ENCODE measurements at places on chromosomes 3 and 15. TPM values are rescaled to one million over a fixed set of nuclear protein-coding genes. Genes with fewer than 3 reads are reported as not detected.
A peak's percentile ranks its signal among the peaks of the same experiment; 100 is the strongest.

Gene SERP1
- 161 TPM for total RNA-seq

Gene BAHD1
- 4.6 TPM for total RNA-seq

Gene HESX1
- 1.7 TPM for total RNA-seq

Gene CIB1
- 334 TPM for total RNA-seq

Gene MITF
- total RNA-seq = 32.1 TPM

Gene FANCD2OS
- total RNA-seq = not detected

DNA sequence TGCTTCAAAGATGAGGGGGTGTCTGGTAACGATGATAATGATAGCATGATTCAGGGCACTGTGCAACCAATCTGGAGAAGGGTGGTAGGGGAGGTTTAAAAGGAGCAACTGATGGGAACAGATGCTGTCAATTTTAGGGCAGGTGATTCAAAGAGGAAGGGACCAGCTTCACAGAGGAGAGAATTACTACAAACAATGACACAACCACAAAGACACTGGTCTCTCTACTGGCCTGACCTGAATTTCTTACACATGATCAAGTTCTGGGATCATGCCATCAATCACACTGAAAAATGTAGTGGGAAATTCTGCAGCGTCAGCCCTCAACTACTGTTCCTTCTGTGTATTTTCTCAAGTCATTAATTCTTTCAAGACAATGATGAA, 2.6 kb upstream of the CDV3 start:
- DNase-seq = peak; percentile 75

DNA sequence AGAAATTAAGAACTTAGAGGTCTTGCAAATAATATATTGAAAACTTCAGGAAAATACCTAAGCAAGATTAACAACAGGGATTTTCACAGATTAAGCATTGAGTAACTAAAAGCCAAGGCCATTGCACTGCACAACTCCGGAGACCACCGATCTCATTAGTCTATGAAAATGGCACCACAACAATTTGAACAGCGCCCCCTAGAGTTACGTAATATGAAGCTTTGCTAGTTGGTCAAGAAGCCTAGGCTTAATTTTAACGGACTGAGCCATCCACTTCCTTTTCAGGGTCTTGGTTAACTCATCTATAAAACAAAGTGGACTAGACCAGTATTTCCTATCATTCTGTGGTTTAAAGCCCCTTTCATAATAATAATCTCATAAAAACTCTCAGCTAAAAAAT, 24.8 kb downstream of the TMEM212 start:
- no peak for DNase-seq

- no peak for DNase-seq
Measured at GRCh38 chr3:190595179-190595795, 81.4 kb downstream of the IL1RAP start.

DNA sequence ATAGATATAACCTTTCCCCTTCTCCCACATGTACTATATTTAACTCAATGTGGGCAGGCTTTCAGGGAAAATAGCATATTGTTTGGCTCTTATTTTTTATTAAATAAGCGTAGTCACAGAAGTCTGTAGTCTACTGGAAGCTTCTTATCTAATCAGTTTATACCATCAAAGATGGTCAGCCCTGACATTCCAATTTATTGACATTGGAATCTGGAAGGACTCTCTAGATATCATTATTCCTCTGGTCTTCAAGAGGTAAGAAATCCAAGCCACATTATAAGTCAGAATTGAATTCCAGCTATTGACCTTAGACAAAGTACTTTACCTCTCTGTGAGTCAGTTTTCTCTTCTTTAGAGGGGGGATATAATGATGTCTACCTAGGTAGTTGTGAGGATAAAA, 38.5 kb upstream of the SCAANT1 start:
- no peak for DNase-seq

GRCh38 chr3:55180161-55180560, 252.3 kb upstream of the LRTM1 start:
- no peak for DNase-seq

- no peak for DNase-seq
Measured at GRCh38 chr3:65582012-65582717, 456.6 kb downstream of the MAGI1 start.

- no peak for DNase-seq
Measured at GRCh38 chr3:64213224-64213878, 11.9 kb downstream of the PRICKLE2 start.

GRCh38 chr15:68192117-68192516, 13.0 kb downstream of the CALML4 start:
- DNase-seq = no peak

GRCh38 chr15:91660174-91660649, 193.3 kb upstream of the SLCO3A1 start:
- no peak for DNase-seq

DNA sequence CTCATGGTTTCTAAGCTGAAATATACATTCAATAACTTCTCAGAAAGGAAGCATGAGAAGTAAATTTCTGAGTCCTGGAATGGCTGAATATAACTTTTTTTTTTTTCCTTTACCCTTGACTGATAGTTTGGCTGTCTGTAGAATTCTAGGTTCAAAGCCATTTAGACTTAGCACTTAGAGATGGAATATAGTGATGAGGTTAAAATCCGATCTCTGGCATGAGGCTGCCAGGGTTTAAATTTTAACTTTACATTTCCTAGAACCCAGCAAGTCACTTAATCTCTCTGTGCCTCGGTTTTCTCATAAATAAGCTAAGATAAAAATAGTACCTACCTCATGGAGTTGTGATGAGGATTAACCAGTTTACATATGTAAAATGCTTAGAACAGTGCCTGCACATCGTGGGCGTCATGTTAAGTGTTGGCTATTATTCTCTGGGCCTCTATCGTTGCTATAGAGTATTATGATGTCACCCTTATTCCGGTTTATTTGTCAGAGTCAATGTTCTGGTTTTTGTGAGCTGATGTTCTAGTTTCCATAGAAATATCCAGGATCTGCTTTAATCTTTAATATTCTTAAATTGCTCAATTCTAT, 199.8 kb upstream of the TLE3 start:
- DNase-seq = no peak

DNA sequence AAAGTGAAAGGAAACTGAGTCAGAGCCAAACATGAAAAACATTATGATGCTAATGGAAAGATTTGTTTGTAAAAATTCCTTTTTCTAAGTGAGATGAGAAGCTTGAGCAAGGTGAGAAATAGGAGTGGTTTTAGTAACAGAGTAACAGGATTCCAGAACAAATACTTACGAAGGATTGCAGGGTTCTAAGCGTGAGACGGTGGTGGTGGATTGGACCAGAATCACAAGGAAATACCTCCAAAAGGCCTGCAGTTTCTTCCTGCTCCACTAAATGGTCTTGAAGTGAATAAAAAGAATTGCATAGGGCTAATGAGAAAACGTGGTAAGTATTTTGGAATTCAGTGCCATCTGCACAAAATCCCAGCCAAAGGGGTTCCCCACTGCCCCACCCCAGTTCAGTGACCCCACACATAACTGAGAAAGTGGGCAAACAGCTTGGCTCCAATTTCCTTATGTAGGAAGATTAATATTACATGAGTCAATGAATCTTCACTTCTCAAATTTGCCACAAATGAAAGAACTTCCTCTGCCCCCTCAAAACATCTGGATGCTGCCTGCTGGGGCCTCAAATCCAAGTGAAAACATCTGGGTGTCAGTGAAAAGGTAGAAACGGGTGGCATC, 283.8 kb upstream of the NR2F2 start:
- DNase-seq = no peak

DNA sequence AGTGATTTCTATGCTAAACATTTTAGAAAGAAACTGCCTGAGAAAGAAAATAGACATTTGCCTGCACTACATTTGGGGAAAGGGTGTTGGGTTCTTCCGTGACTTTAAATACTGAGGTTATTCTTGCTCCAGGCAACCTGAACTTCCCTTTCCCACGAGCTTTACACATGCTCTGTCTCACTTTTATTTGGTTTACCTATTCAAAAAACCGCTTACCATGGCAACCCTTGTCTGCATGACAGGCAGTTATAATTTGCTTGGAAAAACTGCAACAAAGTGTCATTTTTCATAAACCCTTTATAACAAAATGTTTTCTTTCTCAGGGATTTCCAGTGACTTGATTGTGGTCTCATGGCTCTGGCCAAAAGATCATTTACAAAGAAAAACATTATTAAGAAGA, 416.3 kb upstream of the MEIS2 start:
- DNase-seq = no peak

- DNase-seq = no peak
Measured at GRCh38 chr3:23489300-23490158, 286.4 kb downstream of the UBE2E2 start.

DNA sequence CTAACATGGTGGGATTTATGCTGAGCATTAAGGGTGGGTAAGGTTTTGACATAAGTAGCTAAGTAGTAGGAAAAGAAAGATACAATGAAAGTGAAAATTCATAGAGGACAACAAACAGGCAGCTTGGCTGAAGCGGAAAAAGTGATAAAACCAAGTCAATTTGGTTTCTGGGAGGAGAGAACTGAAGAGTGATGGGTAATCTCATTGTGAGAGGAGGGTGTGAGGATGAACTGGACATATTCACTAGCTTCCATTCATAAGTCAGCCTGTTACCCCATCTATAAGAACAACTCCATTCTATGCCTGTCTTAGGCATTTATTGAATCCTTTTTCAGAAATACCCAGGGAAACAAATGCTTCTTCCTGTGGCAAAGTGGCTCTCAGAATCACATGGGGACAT, 67.1 kb upstream of the BBX start:
- no peak for DNase-seq

GRCh38 chr3:14481646-14482036, 58.5 kb downstream of the GRIP2 start:
- DNase-seq = no peak

DNA sequence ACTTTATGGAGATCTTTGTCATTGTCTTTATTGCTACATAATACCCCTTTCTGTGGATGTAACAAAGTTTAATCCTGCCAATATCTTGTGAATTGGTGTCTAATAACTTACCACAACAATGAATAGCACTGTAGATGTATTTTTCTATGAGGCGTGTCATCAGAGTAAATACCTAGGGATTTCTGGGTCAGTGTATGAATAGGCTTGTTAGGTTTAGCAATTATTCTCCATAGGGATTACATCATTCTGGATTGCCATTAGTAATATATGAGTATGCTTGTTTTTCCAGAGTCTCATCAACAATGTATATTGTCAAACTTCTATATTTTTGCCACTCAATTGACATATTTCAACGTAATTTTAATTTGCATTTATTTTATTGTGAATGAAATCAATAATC, 67.9 kb downstream of the UNC13C start:
- no peak for DNase-seq

DNA sequence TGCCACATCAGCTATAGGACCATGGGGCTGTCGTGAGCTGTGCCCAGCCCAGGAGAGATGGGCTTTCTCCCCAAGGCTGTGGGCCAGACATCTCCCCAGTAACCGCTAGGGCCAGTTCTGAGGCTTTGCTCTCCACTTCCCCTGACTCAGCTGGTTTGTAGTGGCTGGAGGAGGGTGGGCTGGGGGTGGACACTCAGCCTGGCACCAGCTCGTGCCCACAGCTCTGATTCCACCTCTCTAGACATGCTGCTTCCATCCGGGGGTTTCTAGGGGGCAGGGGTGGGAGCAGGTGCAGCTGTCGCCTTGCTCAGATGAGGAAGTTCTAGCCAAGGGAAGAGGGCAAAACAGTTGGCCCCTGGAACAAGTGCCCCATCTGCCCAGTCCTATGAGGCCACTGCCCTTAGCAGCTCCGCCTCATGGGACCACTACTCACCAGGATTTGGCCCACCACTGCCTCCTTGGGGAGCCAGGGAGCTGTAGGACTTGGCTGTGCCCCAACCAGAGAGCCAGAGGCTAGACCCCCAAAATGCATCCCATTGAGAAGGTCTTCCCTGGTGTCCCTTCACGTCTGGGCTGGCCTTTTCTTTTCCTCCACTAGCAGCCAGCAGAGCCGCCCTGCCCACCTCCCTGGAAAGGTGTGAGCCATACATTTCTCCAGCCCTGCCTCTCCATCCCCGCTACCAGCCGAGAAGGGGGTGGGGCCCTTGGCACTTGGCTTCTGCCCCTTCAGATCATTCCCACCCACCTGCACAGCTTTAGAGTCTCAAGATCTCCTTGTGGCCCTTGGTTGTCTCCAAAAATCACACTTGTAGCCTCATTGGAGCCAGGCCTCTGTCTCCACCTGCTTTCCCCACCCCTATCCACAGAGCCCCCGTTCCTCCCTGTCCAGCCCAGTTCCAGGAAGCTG, 9.9 kb downstream of the GLYCTK start:
- no peak for DNase-seq

DNA sequence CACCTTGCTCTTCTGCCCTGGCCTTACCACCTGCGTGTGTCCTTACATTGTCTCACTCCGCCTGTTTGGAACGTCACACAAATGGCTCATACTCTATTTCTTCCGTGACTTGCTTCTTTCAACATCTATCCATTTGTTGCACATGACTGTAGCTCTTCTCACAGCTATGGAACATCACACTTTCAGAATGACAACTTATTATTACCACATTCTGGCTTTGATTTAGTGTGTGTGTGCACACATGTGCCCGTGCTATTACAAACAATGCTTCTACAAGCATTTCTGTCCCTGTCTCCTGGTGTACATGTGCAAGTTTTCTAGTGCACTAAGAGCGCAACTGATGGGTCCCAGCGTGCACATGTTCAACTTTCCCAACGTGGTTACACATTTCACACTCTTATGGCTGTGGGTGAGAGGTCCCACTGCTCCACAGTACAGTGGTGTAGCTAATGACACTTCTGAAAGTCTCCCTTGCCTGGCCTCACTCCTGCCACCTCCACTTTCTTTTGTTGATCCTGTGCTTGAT, 37.8 kb downstream of the PTH1R start:
- DNase-seq = no peak
